Hippocampal formation (tissue), 2 donors: ENCODE measurements at places on chromosomes 1 and 21.

- DNase-seq = no peak
Observed at GRCh38 chr1:13749543-13750341, 49.8 kb downstream of the PRDM2 start.

DNA sequence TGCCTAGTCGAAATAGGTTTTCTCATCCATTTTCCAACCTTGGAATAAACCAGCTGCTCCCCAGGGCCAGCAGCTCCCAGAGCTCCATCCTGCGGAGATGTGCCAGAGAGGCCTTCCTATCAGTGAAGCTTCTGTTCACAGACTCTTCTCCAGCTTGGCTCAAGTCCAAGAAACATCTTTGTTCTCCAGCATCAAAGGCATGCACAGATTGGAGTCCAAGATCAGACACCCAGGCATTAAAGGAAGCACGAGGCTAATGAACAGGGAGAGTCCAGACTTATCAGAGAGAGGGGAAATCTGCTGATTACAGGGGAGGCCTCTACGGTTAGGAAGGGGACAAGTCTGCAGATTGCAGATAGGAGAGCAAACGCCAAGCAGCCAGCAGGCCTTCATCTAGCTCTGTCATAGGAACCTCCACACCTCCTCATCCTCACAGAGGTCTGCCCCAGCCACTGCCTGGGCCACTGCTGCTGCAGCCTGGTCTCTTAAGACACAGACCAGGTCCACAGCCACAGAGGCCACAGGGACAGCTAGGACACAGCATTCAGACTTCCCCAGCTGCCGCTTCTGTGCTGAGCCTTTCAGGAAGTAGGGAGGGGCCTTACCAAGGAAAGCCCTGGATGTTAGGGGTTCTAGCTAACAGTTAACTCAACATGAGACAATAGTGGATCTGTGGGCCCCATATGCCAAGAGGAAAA is 3.4 kb downstream of the PRR9 start:
- DNase-seq = peak; percentile 49

GRCh38 chr1:202198366-202198724 is 4.7 kb downstream of the LGR6 start:
- no peak for DNase-seq

GRCh38 chr21:43207868-43208267 is 39.1 kb downstream of the CRYAA start:
- no peak for DNase-seq

DNA sequence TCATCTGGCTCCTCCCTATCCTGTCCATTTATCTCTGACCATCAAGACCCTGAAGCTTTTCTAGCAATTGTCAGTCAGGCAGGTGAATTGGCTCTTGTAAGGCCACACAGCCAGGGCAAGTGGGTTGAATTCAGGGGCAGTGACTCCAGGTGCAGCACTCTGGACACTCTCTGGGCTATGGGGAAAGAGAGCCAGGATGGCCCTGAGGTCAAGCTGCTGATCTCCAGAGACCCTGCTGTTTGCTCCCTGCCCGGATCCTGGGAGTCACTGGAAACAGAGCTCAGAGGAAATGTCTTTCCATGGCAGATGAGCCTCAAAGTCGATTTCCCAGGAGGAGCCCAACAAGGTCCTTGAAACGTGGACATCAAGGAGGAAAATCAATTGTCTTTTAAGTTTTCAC is 184.4 kb downstream of the C1orf94 start:
- no peak for DNase-seq

GRCh38 chr1:211133393-211133835 is 534 bp downstream of the KCNH1 start:
- DNase-seq = no peak

DNA sequence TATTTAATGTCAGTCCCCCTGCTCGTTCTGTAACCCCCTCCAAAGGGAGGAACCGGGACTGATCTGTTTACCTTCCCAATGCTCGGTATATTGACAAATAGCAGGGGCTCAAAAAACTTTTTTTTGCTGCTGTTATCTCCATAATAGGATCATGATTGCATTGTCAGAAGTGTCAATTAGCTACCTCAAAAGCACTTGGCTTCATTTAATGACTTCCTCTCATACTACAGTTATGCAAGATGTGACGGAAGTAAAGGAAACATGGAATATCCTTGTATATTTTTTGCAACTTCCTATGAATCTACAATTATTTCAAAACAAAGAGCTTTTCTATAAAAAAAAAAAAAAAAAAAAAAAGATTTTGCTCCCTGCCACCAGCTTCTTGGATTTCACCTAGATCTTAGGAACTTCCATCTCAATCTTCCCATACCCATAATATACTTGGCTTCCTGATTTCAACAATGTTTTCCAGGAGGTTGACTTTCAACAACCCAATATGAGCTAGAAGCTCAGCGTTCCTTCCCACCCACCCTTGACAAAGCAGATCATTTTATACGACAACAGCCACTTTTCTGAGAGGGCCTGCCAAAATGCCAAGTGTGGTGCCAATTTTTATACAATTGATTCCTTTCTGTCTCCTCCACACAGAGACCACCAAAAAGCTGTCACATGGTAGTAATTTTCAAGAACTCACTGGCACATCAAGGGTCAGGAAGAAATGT is 71.7 kb downstream of the SETD4 start:
- no peak for DNase-seq

- DNase-seq = peak; percentile 57
Observed at GRCh38 chr1:66278260-66279021, 255.5 kb upstream of the SGIP1 start.

GRCh38 chr1:22915816-22916470 is 56.7 kb downstream of the LACTBL1 start:
- DNase-seq = no peak
